ENCODE measurements at places on chromosomes 2 and 18.

- no peak for DNase-seq
Measured at GRCh38 chr18:48866028-48866733, 84.6 kb downstream of the SMAD7 start.

DNA sequence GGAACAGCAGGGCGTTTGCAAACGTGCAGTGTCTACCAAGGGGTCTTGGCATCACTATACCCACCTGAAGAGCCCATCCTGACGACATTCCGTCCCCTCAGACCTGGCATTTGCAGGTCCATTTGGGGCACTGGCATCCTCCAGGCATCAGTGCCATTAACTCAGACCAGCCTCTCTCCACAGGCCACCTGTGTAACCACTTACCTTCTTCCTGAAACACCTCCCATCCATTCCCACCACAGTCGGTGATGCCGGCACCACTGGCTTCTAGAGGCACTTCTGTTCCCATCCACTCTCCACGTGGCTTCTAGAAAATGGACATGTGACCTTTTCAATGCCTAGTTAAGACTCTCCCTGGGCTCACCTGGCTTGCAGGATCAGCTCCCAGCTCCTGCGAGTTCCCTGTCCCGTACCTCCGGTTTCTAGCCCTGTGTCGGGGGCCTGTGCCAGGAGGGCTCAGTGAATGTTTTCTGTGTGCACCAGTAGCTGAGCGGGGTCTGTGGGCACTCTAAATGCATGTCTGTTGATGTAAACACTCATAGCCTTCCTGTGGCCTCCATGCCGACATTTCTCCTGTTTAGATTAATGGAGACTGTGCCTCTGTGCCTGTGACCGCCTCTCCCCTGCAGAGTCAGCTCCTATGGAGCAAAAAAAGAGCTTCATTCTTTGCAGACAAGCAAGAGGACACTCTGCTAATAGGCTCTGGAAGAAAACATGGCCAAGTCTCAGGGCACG lies 458.0 kb upstream of the HS6ST1 start:
- no peak for DNase-seq

DNA sequence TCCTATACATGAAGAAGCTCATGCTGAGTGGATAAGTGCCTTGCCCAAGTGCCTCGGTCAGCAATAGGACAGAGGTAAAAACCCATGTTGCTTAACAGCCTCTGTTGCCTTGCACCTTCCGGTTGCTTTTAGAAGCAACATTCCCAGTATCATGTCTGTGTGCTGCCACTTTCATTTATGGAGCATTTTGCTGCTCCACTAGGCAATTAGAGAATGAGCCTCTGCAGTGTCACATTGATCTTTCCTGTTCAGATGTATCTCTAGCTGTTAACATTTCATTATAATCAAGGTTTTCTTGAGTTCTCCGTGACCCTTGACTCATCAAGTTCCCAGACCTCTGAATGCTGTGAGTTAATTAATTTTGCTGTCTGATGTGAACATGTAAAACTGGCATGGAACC lies 134.5 kb upstream of the EPB41L3 start:
- no peak for DNase-seq

DNA sequence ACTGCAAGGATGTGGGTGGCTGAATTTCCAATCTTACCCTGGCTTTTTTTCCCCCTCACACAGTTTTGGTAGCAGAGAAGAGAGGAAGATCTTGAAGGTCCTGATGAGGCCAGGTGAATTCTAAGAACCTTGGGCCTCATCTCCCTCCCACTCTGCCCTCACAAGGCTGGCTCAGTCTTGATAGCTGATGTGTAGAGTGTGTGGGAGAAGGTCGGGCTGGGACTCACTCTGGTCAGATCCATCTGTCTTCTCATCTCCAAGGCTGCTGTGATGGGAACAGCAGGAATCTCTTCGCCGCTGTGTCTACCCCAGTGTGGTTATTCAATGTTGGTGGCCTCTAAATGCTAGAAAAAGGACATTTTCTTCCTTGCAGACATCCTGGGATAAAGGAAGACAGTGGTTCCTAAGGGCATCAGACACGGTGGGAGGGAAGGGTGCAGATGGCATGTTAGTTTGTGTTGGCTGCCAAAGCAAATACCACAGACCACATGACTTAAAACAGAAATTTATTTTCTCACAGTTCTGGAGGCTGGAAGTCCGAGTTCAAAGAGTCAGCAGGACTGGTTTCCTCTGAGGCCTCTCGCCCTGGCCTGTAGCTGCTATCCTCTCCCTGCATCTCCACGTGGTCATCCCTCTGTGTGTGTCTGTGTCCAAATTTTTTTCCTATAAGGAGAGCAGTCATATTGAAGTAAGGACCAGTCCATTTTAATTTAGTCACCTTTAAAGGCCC lies 37.6 kb upstream of the MGAT4A start:
- DNase-seq: no peak

GRCh38 chr2:240619506-240620148 lies 5.7 kb upstream of the GPR35 start:
- no peak for DNase-seq

GRCh38 chr2:64238799-64239198 lies 94.6 kb upstream of the PELI1 start:
- DNase-seq: no peak

DNA sequence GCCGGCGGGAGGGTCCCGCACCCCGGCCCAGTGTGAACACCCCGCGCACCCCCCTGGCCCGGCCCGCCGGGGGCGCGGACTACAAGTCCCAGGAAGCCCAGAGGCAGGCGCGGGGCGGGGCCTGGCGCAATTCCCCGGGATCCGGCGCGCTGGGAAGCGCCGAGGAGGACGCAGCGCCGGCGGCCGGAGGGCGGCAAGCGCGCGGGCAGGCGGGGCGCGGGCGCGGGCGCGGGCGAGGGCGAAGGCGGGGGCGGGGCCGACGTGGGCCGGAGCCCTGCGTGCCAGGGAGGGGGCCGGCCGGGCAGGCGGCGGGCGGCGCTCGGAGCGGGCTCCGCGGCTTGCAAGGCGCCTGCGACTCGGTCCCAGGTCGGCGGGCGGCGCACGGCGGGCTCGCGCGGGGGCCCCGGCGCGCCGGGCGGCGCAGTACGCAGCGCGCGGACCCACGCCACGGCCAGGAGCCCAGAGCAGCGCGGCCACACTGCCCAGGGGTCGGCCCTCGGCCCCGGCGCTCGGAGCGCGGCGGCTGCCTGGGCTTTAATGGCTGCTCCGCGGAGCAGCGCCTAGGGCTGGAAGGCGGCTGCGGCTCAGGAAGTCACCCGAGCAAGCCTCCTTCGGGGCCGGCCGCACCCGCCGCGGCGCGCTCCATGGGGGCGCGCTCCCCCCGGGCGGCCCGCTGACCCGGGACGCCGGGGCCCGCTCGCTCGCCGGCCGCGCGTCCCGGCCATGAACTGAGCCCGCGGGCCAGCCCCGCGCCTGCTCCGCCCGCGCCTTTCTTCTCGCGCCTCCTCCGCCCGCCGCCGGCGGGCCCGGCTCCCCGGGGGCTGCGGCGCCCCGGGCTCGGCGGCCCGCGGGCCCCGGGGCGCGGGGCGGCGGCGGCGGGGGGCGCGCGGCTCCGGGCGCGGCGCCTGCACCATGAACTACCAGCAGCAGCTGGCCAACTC lies at the start of gene AGAP1:
TSS of gene AGAP1 (plus strand) at position 269 of the 941 bp plus-strand sequence.
- peak; percentile 87 for DNase-seq

DNA sequence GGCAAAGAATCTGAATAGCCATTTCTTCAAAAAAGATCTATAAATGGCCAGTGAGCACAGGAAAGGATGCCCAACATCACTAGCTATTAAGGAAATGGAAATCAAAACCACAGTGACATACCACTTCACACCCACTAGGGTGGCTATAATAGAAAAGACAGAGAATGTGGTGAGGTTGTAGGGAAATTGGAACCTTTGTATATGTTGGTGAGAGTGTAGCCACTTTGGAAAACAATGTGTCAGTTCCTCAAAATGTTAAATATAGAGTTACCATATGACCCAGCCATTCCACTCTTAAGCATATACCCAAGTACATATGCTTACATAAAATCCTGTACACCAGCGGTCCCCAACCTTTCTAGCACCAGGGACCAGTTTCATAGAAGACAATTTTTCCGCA lies 152.8 kb downstream of the SMAD2 start:
- DNase-seq: no peak

DNA sequence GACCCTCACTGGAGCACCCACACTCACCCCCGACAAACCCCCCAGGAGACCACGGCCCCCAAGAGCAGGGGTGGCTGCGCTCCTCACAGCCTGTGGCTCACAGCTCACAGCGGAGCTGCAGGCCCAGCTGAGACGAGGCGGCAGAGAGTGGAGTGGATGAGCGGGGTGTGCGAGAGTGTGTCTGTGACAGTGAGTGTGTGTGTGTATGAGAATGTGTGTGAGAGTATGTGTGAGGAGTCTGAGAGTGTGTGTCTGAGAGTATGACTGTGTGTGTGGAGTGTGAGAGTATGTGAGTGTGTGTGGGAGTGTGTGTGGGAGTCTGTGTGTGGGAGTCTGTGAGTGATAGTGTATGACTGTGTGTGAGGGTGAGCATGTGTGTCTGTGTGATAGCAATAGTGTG lies 55.3 kb upstream of the ID2 start:
- no peak for DNase-seq

DNA sequence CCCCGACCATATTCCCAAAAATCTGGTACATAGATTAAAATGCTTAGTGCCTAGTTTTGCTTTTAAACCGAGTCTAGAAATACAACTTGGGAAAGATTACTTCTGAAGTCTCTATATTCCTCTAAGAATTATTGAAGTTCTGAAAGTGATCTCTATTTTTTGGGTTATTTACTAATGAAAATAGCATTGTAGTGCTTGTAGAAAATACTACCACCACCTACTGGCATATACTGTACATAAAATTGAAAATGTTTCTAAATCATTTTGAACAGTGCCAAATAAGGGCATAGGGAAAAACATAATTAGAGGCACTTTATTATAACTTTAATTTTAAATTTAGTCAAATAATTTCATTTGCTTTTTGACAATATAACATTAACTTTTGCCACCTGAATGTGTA lies 1399.6 kb upstream of the ZEB2 start:
- no peak for DNase-seq

GRCh38 chr2:65999103-65999502 lies 435.8 kb upstream of the MEIS1 start:
- DNase-seq: no peak

GRCh38 chr18:69691008-69691760 lies 256.5 kb downstream of the CD226 start:
- no peak for DNase-seq

DNA sequence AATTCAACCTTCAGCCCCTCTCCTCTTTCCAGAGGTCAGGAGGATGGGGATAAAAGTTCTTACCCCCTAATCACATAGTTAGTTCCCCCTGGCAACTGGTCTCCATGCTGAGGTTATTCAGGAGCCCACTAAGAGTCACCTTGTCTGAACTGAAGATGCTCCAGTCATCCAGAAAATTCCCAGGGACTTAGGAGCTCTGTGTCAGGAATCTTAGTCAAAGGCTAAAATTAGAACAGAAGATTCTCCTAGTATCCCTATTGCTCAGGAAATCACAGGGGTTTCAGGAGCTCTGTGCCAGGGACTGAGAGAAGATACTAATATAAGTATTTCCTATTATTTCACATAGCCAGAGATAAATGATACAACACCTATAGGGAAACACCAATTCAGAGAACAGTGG lies 37.3 kb upstream of the LONRF2 start:
- no peak for DNase-seq

- no peak for DNase-seq
Measured at GRCh38 chr18:3456686-3457069, 6.7 kb downstream of the TGIF1 start.

GRCh38 chr2:57546478-57546877 lies 500.1 kb upstream of the VRK2 start:
- no peak for DNase-seq

- DNase-seq: no peak
Measured at GRCh38 chr2:73969356-73969755, 15.4 kb upstream of the TET3 start.

DNA sequence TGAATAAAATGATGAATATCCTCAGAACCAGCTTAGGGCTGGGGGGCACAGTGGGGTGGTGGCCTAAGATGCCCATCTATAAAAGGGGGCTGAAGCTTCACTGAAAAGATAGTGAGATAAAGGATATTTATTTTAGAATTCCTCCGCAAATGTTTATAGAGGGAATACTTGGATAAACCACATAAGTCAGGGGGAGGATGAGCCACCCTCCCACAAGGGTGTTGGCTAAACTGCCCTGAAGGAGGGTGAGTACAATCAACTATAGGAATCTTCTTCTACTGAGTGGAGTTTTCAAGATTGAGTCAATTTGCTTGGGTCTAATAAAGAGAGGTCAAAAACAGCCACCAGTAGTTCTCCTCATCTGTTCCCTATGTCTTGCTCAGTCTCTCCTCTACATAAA lies 114.5 kb upstream of the TANK start:
- DNase-seq: no peak

DNA sequence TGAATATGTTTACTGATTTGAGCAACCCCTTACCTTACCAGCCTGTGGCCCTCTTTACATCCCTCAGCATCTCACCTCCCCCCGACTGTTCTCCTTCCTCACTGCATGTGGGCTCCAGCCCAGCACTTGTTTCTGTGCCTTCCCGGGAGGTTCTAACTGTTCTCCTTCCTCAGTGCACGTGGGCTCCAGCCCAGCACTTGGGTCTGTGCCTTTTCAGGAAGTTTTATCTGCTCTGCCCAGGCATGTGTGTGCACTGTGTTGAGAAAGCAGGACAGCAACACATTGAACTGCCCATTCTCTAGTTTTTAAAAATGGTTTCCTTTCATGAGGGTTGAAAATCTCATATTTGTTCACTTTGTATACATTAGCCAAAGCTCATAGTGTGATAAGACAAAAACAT lies 158.4 kb downstream of the ATP9B start:
- no peak for DNase-seq

GRCh38 chr2:169461143-169461542 lies 18.2 kb upstream of the BBS5 start:
- DNase-seq: no peak

- peak; percentile 9 for DNase-seq
Measured at GRCh38 chr18:57780706-57781347, 22.3 kb downstream of the ATP8B1 start.

DNA sequence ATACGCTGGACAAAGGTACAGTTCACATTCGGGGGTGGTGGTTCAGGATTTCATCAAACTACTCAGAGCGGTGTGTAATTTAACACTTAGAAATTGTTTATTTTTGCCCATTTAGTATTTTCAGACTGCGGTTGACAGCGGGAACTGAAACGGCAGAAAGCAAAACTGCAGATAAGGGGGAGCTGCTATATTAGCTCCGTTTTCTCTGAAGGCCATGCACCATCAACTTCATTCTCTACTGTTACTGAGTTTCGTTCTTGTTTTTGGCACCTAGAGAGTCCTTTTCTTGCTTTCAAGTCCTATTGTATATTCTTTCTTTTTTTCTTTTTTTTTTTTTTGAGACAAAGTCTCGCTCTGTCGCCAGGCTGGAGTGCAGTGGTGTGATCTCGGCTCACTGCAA lies 121.5 kb upstream of the SP3 start:
- DNase-seq: no peak

DNA sequence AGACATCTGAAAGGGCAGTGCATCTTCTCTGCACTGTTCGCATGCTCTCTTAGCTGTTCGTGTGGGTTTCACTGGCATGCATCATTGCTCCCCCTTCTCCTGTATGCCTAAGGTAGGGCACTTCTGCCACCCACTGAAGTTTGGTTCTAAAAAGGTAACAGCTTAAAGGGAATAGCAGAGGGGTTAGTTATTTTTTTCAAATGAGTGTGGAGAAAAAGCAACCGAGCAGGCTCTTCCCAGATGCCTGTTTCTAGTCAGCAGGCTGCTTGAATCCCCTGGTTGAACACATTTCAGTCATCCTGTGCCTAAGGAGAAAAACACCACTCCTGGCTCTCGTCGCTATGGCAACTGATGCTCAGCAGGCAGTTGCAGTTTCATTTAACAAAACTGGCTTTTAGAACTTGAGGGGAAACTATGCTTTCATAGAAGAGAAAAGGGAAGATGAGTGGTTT lies 69.8 kb upstream of the GALNT3 start:
- no peak for DNase-seq
